ENCODE measurements at places on chromosomes 2 and 18. TPM values are rescaled to one million over a fixed set of nuclear protein-coding genes. Genes with fewer than 3 reads are reported as not detected.
A peak's percentile ranks its signal among the peaks of the same experiment; 100 is the strongest.

SKA1 gene
- polyA plus RNA-seq = 3.5 TPM

DNA sequence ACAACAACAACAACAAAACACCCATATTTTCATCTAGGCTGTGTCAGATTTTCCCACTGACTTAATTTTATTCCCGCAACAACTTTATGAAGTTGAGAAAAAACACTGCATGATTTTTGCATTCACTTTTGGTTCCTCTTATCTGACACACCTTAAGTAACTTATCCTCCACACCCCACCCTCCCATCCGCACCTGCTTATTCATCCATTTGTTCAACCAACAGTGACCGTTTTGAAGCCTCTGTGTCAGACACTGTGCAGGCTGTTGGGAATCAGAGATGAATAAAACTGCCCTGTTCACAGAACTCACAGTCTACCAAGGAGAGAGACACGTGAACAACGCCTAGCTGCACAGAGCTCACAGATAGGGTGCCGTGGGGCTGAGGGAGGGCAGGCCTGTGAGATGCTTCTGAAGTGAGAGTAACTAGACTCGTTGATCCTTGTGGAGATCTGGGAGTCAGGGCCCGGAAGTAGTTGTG lies 7.4 kb downstream of the CNNM4 start:
- no peak overlapping the region for H3K27ac ChIP-seq
- no peak overlapping the region for H3K4me3 ChIP-seq
- H3K4me1 ChIP-seq = peaks cover 27% of the 10 kb centered on the region
- H3K27me3 ChIP-seq = no peaks in the 10 kb centered on the region

ORC4 gene
- 59.7 TPM for polyA plus RNA-seq

- no peak overlapping the region for H3K27ac ChIP-seq
- H3K36me3 ChIP-seq = no peaks in the 10 kb centered on the region
- no peak for DNase-seq
- no peak overlapping the region for H3K4me3 ChIP-seq
Observed at GRCh38 chr2:175450029-175450760, 268.7 kb upstream of the ATP5MC3 start.

DNA sequence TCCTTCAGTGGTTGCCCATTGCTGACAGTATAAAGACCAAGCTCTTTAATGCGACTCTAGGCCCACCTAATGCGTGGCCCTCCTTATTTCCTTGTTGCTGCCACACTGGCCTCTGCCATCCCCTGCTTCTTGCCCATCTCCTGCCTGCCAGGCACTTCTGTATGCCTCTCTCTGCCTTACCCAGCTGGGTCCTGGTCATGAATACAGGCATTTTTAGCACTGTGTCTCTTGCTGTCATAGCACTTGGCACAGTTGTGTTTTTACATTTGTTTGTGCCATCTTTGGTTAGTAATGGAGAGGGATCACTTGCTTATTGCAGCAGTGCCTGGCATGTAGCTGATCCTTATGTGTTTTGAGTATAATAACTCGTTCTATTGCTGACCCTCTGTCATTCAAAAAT lies 38.7 kb downstream of the MAP4K4 start:
- DNase-seq = no peak
- H3K36me3 ChIP-seq = no peaks in the 10 kb centered on the region
- H3K27me3 ChIP-seq = no peaks in the 10 kb centered on the region
- peaks cover 32% of the 10 kb centered on the region for H3K4me1 ChIP-seq
- no peak overlapping the region for H3K4me3 ChIP-seq

GRCh38 chr2:207227062-207227748 lies 61.5 kb upstream of the KLF7 start:
- no peaks in the 10 kb centered on the region for H3K36me3 ChIP-seq
- DNase-seq = peak; percentile 92
- peaks cover 43% of the 10 kb centered on the region for H3K4me1 ChIP-seq
- H3K27me3 ChIP-seq = no peaks in the 10 kb centered on the region
- peak overlapping the region; percentile 11 for H3K4me3 ChIP-seq

CRYBA2 gene
- 0.76 TPM for polyA plus RNA-seq

DNA sequence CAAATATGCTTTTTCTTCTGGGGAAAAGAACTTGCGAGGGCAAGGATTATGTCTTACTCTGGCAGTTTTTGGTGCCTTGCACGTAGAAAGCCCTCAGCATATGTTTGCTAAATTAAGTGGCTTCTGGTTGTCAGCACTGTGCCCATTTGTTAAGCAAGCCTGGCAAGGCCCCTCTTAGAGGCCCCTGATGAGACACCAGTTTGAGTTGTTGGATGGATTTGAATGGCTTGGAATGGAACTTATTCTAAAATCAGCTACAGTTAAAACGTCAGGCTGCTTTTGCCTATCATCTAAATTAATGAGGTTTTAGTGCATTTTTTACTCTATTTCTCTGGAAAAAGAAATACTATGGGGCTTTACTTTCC lies 28.2 kb downstream of the TMEM182 start:
- no peak overlapping the region for H3K4me3 ChIP-seq
- no peaks in the 10 kb centered on the region for H3K36me3 ChIP-seq
- DNase-seq = no peak
- no peaks in the 10 kb centered on the region for H3K4me1 ChIP-seq
- H3K27me3 ChIP-seq = no peaks in the 10 kb centered on the region

- H3K27ac ChIP-seq = no peak overlapping the region
- no peak overlapping the region for H3K4me3 ChIP-seq
- H3K36me3 ChIP-seq = peaks cover 25% of the 10 kb centered on the region
- no peak for DNase-seq
Observed at GRCh38 chr2:31241625-31242270, 7.8 kb downstream of the EHD3 start.

Data from spinal cord (tissue), 10 donors.